Activated T-helper 1 cell treated with Interleukin-2 at 50 U/mL for 16 hours (primary cell): ENCODE measurements at places on chromosomes 16 and 17.

DNA sequence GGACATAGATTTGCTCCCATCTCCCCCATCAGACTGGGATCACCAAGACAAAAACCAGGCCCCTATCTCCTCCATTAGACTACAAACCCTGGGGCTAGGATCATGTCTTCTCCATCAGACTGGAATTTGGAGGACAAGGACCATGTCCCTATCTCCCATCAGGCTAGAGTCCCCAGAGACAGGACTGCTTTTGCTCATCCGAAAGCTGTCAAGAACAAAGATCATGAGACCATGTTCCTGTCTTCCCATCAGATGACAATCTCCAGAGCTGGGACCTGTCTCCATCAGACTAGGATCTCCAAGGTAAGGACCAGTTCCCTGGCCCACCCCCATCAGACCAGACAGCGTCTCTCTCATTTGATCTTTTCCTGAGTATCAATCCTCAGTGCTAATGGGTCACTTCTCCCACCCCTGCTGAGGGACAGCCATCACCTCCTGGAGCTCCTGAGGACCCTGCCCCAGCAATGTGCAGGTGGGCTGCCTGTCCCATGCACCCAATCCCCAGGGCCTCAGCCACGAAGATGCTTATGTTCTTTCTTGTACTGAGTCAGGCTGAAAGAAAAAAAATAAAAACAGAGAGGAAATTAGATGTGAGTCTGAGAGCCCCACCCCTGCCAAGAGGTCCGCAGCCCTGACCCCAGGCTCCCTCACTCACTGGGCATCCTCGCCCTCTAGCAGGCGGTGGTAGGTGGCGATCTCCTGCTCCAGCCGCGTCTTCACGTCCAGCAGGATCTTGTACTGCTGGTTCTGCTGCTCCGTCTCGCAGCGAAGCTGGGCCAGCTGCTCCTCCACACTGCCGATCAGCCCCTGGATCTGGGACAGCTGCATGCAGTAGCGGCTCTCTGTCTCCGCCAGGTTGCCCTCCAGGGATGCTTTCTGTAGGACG lies 90.3 kb downstream of the GOSR1 start:
- DNase-seq: no peak

- no peak for DNase-seq
Observed at GRCh38 chr16:56833243-56833970, 31.6 kb upstream of the SLC12A3 start.

- no peak for DNase-seq
Observed at GRCh38 chr17:373613-374230, 21.1 kb upstream of the RPH3AL start.

DNA sequence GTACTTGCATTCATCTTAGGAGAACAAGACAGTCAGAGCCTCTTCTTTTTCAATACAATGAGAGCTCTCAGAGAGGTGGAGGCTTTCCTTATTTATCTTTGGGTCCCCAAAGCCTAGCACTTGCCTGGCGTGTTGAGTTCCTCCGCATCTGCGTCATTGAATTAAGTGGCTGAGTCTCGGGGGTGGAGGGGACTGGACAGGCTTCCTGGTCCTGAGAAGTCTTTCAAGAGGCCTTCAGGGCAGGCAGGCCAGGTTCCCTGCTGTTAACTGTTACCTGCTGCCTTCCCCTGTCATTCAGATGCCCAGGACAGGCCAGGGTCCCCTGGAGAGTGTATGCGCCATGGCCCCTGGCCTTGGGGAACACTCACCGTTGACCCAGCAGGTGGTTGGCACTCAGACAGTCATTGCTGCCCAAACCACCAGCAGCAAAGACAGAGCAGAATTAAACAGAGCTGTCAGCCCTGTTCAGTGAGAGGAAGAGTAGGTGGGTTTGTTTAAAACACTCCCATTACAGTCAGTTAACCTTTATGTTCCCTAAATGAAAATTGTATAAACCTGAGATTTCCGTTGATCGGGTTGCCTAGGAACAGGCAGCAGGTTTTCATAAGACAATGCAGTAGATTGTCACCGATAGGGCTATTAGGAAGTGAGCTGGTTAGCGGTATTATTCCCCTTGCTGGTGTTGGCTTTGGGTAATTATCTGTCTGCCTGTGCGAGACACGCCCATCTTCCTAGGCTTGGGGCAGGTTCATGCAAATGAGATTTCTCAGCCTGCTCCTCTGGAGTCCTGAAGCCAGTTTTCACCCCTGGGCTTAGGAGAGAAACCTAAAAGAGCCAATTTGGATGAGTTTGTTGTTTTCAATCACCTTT lies 132.7 kb downstream of the CCDC182 start:
- no peak for DNase-seq

DNA sequence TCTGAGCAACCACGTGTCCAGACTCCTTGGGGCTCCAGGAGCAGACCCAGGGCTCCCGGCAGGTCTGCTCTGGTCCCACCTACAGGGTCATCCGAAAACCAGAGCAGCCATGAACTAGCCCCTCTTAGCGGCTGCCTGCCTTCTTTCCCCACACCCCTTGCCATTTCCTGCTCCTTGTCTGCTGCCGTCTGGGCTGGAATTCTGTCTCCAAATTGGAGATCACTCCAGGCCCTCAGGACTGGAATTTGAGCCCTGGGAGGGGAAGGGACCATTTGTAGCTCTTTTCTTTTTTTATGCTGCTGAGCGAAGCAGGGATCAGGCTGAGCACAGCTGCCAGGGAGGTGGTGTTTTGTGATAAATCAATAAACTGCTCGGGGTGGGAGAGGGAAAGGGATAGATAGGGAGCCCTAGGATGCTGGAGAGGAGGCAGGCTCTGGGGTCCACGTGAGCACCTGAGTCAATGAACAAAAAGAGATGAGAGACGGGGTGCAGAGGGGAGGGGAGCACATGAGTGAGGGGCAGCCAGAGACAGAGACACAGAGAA lies 257.5 kb downstream of the ENGASE start:
- DNase-seq: no peak

GRCh38 chr16:8996891-8997290 lies 33.2 kb upstream of the USP7 start:
- no peak for DNase-seq
